ENCODE measurements at places on chromosomes 11 and 22. TPM values are rescaled to one million over a fixed set of nuclear protein-coding genes. Genes with fewer than 3 reads are reported as not detected.
A peak's percentile ranks its signal among the peaks of the same experiment; 100 is the strongest.

The ZNF214 gene
- 0.60 TPM for total RNA-seq

DNA sequence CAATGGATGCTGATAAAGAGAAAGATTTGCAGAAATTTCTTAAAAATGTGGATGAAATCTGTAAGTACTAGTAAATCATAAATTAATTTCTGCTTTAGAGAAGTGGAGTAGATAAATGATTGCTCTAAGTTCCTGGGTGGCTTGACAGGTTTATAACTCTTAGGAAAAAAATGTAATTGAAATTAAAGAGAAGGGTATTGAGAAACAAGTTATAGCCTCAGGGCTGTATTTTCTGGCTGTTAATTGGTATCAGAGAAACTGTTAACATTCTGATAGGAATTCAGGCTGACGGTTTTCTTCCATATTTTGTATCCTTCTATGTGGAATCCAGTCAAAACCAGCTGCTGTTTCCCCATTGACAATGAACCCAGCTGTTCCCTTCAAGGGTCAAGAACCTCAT lies 1.9 kb downstream of the TTC12 start:
- H3K27ac ChIP-seq: no peak overlapping the region
- peaks cover 4% of the 10 kb centered on the region for H3K36me3 ChIP-seq
- no peaks in the 10 kb centered on the region for H3K4me1 ChIP-seq
- no peak overlapping the region for H3K4me3 ChIP-seq
- H3K27me3 ChIP-seq: no peaks in the 10 kb centered on the region

The UBE4A gene
- 42.3 TPM for total RNA-seq

- no peak for DNase-seq
- H3K27ac ChIP-seq: no peak overlapping the region
- no peaks in the 10 kb centered on the region for H3K4me1 ChIP-seq
- H3K27me3 ChIP-seq: no peaks in the 10 kb centered on the region
These were observed 154.3 kb downstream of the BUD13 start for GRCh38 chr11:116618461-116618860.

GRCh38 chr22:19147195-19147780 lies 2.8 kb downstream of the GSC2 start:
- H3K27ac ChIP-seq: no peak overlapping the region
- peaks cover 45% of the 10 kb centered on the region for H3K27me3 ChIP-seq
- H3K36me3 ChIP-seq: no peaks in the 10 kb centered on the region
- H3K4me3 ChIP-seq: no peak overlapping the region
- DNase-seq: no peak

GRCh38 chr22:36636916-36637315 lies 66.6 kb downstream of the CACNG2 start:
- no peaks in the 10 kb centered on the region for H3K4me1 ChIP-seq
- no peak overlapping the region for H3K4me3 ChIP-seq
- H3K27ac ChIP-seq: no peak overlapping the region
- peaks cover 27% of the 10 kb centered on the region for H3K27me3 ChIP-seq
- no peaks in the 10 kb centered on the region for H3K36me3 ChIP-seq

DNA sequence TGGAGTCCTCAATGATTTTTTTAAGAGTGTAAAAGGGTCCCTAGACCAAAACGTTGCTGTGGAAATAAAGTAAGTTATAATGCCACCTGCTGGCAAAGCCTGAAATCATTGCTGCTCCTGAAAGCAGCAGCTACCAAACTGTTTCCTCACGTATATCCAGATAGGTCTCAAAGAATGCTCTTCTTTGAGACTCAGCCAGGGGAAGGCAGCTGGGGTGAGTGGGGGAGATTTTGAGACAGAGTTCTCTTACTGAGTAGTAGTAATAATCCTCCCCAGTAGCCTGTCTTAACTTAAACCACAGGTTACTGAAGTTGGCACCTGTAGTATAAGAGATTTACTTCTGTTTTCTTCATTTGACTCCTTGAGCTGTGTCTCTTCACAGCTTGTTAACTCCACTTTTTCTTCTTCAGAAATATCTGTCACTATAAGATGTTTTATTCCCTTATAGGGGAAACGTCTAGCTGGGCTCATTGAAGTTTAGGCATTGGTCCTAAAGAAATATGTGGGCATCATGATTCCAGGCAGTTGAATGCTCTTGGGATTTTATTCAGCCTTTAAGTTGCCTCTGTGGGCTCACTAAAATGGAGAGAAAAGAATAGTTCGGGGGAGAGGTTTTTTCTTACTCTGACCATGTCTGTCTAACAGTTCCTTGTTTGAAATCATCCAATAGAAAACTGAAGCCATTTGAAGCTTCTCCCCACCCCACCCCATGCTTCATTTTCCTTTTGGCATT lies 77.9 kb downstream of the BTBD10 start:
- peak; percentile 28 for DNase-seq
- H3K4me1 ChIP-seq: peaks cover 7% of the 10 kb centered on the region
- no peaks in the 10 kb centered on the region for H3K36me3 ChIP-seq
- H3K27me3 ChIP-seq: no peaks in the 10 kb centered on the region
- H3K27ac ChIP-seq: peak overlapping the region; percentile 13

The CRYBB2 gene
- not detected for total RNA-seq

- H3K36me3 ChIP-seq: no peaks in the 10 kb centered on the region
- DNase-seq: no peak
- H3K4me3 ChIP-seq: no peak overlapping the region
- H3K27ac ChIP-seq: no peak overlapping the region
These were observed 416.3 kb downstream of the AASDHPPT start for GRCh38 chr11:106493751-106494150.

The SLC22A8 gene
- total RNA-seq: not detected

The H19 gene
- 23.5 TPM for total RNA-seq

The BEST1 gene
- total RNA-seq: 1.6 TPM

DNA sequence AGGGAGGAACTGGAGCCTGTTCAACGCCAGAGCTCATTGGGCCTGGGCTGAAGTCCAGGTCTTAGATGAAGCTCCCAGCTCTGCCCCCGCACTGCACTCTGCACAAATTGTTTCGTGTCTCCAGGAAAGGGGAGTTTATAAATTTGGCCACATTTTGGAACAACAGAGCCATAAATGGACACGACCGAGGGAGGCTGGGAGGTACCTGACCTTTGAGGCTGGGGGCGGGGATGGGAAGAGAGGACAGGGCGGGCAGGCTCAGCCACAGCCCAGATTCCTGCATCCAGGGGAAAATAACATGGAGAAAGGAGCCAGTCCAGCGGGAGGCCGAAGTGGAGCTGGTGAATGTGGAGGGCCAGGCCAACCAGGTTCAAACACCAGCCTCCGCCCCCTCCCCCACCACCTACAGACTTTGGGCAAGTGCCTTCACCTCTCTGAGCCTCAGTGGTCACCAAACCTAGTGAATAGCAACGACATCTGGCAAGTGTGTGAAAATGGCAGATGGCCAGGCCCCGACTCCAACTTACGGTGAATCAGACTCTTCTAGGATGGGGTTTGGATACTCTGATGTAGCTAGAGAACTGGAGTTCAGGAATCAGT lies 36.8 kb upstream of the SMTN start:
- no peaks in the 10 kb centered on the region for H3K27me3 ChIP-seq
- no peak overlapping the region for H3K4me3 ChIP-seq
- peaks cover 12% of the 10 kb centered on the region for H3K4me1 ChIP-seq
- no peaks in the 10 kb centered on the region for H3K36me3 ChIP-seq

The THY1 gene
- 5.6 TPM for total RNA-seq

- DNase-seq: no peak
- no peaks in the 10 kb centered on the region for H3K27me3 ChIP-seq
- H3K4me3 ChIP-seq: no peak overlapping the region
- H3K27ac ChIP-seq: no peak overlapping the region
These were observed 48.4 kb upstream of the MPEG1 start for GRCh38 chr11:59261150-59261549.

The VPS51 gene
- total RNA-seq: 475 TPM

DNA sequence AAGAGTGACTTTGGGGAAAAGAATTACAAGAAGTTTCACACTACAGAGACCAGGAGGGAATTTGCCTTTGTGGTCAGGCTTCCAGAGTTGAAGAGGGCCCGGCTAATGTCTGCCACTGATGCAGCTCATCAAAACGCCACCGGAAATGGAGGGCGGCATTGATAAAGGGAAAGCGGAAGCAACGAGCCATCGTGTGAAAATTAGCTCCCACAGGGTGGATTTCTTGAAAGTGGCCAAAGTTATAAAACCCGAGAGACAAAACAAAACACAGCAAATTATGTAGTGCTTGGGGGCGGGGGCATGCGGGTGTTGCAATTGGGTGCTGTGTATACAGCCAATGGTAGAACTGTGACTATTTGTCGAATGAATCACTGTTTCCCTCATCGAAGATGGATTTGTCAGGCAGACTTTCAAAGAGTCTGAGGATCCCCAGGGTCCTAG lies 113.0 kb downstream of the ADAMTS15 start:
- no peak overlapping the region for H3K4me3 ChIP-seq
- no peaks in the 10 kb centered on the region for H3K4me1 ChIP-seq
- DNase-seq: no peak
- H3K36me3 ChIP-seq: no peaks in the 10 kb centered on the region

The HBG1 gene
- total RNA-seq: not detected

DNA sequence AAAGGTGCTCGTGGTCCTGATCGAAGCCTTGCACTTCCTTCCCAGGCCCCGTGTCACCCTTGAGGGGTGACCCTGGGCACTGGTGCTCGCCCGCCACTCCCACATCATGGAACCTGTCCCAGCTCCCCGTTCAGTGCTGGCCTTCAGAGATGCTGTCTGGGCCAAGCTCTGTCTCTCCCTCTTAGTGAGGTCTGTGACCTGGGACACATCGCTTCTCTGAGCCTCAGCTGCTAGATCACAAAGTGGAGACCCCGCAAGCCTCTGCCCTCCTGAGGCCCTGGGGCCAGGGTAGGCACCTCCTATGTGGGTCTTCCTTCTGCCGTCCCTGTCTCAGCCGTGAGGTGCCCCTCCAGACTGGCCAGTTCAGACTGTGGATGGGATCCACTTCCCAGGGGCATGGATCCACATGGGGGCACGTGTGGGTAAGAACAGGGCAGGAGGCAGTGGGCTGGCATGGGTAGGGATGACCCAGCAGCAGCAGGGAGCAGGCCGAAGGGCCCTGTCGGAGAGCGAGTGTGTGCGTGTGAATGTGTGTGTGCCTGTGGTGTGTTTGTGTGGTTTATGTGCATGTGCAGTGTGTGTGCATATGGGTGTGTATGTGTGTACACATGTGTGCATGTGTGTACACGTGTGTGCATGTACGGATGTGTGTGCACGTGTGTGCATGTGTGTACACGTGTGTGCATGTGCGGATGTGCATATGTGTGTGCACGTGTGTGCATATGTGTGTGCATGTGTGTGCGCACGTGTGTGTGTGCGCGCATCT lies 1073.7 kb downstream of the BRD1 start:
- no peak overlapping the region for H3K4me3 ChIP-seq
- no peak overlapping the region for H3K27ac ChIP-seq
- DNase-seq: no peak

The MUC2 gene
- total RNA-seq: 910 TPM

The SERPING1 gene
- 143 TPM for total RNA-seq

DNA sequence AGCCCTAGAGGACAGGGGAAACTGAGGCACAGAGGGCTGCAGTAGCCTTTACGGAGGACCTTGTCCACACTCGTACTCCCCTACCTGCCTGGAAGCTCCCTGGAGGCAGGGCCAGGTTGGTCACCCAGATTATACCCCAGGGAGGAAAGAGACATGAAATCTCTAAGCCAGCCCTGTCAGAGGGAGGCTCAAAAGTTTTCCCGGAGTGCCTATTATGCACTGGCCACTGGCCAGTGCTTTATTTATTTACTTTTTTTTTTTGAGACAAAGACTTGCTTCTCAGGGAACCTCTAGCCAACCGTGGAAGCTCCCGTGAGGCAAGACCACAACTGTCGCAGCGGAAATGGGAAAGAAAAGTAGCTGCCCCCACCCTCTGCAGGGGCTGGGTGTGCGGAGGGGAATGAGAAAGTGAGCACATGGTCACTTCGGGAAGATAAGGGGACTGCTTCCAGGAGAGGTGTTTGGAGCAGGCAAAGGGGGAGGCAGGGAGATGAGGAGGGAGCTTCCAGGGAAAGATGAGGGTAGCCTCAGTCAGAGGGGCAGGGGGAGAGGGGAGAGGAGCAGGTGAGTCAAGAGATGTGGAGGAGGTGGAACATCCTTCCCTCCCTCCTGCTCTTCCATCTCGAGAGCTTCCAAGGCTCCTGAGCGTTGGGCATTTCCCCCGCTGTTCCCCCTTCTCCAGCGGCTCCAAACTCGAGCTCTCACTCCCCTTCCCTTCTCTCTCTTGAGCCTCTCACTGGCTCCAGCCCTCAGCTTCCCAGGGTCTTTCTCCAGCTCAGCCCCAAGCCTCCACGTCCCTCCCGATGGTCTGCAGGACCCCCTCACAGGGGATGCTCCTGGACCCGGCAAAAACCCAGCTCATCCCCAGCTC lies 4.3 kb downstream of the IL2RB start:
- peaks cover 15% of the 10 kb centered on the region for H3K27me3 ChIP-seq
- no peak for DNase-seq
- no peak overlapping the region for H3K27ac ChIP-seq
- no peaks in the 10 kb centered on the region for H3K4me1 ChIP-seq
- no peaks in the 10 kb centered on the region for H3K36me3 ChIP-seq
- H3K4me3 ChIP-seq: no peak overlapping the region

DNA sequence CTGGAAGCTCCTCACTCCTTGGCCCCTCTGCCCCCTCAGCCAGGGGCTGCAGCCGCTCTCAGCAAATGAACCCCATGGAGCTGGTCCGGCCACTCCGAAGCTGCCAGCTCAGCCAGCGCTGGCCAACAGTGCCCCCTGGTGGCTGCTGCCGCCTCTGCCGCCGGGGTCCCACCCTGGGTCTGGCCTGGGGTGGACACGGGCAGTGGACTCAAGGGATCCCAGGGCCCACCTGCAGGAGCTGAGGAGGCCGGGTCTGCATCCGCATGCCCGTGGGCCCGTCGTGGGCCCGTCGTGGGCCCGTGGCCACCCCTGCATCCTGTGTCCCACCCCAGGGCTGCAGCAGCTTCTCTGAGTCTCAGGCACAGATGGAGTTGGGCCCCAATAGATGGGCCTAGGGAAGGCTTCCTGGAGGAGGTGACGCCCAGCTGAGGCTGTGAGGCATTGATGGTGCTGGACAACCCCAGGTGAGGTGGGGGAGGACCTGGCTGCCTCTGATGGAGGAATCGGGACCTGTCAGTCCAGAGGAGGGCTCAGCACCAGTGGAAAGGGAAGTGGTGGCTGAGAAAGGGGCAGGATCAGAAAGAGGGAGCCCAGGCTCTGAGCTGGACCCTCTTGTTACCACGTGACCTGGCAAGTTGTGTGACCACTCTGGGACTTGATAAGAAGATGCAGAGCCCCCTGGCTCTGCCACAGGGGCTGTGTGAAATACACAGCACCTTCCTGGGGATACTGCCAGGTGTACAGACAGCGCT lies 522.3 kb downstream of the BRD1 start:
- peak; percentile 53 for DNase-seq
- peaks cover 4% of the 10 kb centered on the region for H3K4me1 ChIP-seq
- no peak overlapping the region for H3K4me3 ChIP-seq
- no peaks in the 10 kb centered on the region for H3K36me3 ChIP-seq

- DNase-seq: no peak
- H3K4me1 ChIP-seq: no peaks in the 10 kb centered on the region
- no peaks in the 10 kb centered on the region for H3K36me3 ChIP-seq
- no peaks in the 10 kb centered on the region for H3K27me3 ChIP-seq
- H3K4me3 ChIP-seq: no peak overlapping the region
- H3K27ac ChIP-seq: no peak overlapping the region
These were observed 75.7 kb downstream of the GRAMD1B start for GRCh38 chr11:123505546-123506299.

GRCh38 chr22:45504373-45505341 lies 2.0 kb downstream of the FBLN1 start:
- peak overlapping the region; percentile 42 for H3K4me3 ChIP-seq
- H3K4me1 ChIP-seq: peaks cover 10% of the 10 kb centered on the region
- peak overlapping the region; percentile 73 for H3K27ac ChIP-seq
- no peaks in the 10 kb centered on the region for H3K36me3 ChIP-seq
- no peak for DNase-seq
